ENCODE measurements at places on chromosomes 2 and 18.

GRCh38 chr2:228507870-228508269 lies 326.4 kb upstream of the SPHKAP start:
- DNase-seq, result peak; percentile 20

- DNase-seq, result no peak
These were observed 17.0 kb downstream of the CHMP1B start for GRCh38 chr18:11868230-11868629.

- no peak for DNase-seq
These were observed 138.0 kb upstream of the GPC1 start for GRCh38 chr2:240297256-240298116.

DNA sequence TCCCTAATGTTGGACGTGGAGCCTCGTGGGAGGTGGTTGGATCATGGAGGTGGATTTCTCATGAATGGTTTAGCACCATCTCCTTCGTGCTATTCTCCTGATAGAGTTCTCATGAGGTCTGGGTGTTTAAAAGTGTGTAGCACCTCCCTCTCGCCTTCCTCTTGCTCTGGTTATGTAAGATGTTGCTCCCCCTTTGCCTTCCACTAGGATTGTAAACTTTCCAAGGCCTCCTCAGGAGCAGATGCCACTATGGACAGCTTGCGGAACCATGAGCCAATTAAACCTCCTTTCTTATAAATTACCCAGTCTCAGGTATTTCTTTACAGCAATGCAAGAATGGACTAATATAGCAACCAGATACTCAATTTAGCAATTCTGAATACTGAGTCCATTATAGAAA lies 82.4 kb upstream of the PELI1 start:
- DNase-seq, result no peak

DNA sequence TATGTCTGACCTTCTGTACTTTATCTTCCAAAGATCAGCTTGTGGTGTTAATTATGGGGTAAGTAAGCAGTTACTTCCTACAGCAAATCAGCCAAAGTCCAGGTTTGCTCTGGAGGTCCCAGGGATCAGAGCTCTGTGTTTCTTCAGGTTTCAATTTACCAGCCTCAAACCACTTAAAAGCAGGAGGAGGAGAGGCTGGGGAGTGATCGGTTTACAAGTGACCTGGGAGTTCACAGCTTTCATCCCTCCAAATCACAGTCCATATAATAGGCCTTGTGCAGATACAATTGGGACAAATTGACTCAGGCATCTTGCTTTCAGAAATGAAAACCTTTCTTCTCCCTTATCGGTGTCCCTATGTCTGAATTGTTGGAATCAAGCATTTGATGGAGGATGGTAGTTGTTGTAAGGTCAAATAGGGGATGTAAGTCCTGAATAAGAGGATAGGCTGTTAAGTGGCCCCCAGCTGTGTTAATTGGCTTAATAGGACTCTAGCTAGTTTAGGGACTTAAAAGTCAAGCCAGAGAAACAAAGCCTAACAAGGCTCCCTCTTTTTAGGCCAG lies 188.0 kb upstream of the NT5C1B start:
- no peak for DNase-seq

DNA sequence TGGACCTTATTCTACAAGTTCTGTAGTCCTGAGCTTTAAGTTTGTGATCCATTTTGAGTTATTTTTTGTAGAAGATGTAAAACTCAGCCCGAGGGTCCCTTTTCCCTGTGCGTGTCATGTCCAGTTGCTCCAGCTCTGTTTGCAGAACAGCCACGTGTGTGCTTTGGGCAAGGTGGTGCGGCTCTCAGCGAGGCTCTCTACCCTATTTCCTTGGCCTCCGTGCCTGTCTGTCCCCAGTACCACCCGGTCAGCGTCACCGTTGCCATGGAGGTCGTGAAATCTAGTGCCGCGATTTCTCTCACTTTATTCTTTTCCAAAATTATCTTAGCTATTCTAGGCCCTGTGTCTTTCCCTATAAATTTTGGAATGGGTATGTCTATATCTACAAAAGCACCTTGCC lies 141.0 kb upstream of the CTDP1 start:
- no peak for DNase-seq

GRCh38 chr2:145137901-145138300 lies 618.0 kb upstream of the ZEB2 start:
- no peak for DNase-seq

- peak; percentile 0 for DNase-seq
These were observed 563.9 kb downstream of the DCC start for GRCh38 chr18:52903857-52904256.

GRCh38 chr2:7037340-7038333 lies 120.4 kb downstream of the RNF144A start:
- DNase-seq, result peak; percentile 76

- no peak for DNase-seq
These were observed 34.0 kb downstream of the IL1R2 start for GRCh38 chr2:102025583-102026267.

DNA sequence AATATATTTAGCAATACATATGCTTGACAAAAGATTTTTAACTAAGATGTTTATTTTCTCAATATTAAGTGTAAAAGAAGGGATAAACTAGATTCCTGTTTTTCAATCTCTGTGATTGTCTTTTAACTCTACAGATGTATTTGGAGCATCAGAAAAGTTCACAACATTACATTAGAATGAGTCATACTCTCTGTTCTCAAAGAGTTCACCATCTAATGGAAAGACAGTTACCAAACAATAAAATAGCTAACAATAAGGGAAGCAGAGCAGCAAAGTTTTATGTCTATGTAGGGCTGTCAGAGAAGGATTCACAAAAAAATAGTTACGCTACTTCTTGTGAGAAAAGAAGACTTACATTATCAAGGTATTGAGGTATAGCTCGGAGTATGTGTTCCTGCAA lies 109.2 kb upstream of the MAP2 start:
- DNase-seq, result no peak

DNA sequence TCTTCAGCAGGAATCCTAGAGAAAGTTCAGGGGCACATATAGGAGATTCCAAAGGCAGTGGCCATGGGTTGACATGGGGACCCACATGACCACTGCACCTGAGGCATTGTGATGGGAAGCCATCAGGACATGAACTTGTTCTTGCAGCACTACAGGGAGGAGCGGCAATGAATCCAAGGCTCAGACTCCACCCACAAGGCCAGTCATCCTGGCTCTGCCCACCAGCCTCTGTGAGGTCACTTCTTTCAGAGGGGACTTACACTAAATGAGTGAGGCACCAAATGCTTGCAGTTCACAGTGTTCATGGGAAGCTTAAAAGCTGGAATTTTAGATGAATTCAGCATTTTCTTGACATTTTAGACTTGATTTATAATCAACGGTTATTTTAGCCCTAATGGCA lies 254.2 kb downstream of the SETBP1 start:
- no peak for DNase-seq

GRCh38 chr18:40019797-40020392 lies 1935.1 kb upstream of the PIK3C3 start:
- no peak for DNase-seq

GRCh38 chr2:24771764-24772586 lies 21.2 kb downstream of the PTRHD1 start:
- no peak for DNase-seq

DNA sequence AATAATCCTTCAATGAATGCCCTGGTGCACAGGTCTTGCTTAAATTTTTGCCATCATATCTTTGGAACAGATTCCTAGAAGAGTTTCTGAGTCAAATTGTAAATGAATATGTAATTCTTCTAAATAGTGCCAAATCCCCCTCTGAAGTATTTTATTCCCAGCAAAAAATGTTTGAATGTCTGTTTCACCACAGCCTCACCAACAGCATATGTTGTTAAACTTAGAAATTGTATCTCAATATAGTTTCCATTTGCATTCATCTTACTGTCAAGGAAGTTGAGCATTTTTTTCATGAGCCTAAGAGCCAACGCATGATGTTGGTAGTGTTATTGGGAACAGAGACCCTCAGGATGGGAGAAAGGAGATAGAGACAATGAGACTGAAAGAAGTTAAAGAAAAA lies 86.8 kb upstream of the IL1R2 start:
- DNase-seq, result no peak

DNA sequence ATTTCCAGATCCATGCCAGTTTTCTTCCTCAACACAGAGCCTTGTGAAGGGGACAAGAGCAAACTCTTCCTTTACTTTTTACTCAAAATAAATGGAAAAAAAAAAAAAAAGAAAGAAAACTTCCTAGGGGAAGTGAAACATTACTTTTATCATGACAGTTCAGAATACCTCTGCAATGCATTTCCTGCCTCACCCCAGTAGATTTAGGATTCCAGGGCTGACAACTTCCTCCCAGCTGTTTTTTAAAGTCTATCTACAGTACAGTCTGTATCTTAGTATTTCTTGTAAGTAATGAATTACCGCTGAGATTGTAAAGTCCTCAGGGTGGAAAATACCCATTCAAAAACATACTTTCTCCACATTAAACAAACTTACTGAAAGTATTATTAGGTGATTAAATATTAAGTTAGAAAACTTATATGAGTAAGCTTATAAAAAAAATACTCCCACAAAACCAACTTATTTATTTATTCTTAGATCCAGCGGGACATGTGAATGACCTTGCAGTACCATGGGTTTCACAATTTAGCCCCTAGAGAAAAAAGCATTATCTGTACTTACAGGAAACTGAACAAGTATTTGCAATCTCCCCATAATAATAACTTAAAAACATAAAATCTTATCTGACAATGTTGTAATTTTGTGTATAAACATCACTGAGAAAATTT lies 117.7 kb downstream of the RBMS1 start:
- DNase-seq, result no peak

GRCh38 chr2:156057647-156058046 lies 274.9 kb downstream of the NR4A2 start:
- no peak for DNase-seq

DNA sequence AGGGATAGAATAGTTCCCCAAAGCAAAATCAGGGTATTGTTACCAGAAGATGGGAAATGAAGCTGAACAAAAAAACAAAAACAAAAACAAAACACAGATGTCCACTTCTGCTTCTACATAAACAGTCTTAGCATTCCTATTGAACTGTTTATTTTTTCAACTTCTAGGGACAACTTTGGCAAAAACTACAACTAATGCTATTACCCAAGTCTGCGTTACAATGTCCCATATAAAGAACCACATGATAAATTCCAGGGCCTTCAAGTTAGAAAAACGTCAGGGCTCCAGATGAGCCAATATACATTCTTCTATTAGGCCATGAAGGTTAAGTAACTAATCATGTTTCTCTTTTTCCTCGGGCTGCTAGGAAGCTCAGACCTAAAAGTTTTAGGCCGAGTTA lies 16.9 kb downstream of the PID1 start:
- no peak for DNase-seq

DNA sequence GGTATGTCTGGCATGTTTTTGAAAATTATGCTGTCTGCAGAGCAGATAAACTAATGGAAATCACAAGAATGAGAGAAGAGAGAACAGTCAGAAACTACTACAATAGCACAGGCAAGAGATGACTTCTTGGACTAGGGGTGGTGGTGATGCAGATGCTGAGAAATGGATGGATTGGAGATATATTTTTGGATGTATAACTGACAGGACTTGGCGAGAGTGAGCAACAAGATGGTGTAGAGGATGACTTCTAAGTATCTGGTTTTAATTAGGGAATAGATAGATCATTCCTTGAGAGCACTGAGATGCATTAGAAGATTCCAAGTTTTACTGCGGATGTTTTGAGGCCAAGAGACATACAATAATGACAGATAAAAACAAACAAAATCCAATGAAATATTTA lies 328.2 kb downstream of the PID1 start:
- no peak for DNase-seq

DNA sequence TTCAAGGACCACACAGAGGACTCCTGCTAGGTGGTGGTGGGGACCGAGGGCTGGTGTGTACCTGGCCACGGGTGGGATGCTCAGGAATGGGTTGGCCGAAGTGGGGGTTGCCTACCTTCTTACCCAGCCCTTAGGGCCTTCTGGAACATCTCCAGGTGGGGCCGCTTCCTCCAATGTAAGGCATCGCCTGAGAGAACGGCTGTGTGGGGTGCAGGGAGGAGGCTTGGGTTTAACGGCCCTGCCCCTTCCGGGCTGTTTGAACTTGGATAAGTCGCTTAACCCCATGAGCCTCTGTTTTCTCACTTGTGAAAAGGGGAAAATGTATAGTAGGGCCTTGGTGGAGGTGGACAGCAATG lies 35.0 kb downstream of the EMILIN2 start:
- no peak for DNase-seq

DNA sequence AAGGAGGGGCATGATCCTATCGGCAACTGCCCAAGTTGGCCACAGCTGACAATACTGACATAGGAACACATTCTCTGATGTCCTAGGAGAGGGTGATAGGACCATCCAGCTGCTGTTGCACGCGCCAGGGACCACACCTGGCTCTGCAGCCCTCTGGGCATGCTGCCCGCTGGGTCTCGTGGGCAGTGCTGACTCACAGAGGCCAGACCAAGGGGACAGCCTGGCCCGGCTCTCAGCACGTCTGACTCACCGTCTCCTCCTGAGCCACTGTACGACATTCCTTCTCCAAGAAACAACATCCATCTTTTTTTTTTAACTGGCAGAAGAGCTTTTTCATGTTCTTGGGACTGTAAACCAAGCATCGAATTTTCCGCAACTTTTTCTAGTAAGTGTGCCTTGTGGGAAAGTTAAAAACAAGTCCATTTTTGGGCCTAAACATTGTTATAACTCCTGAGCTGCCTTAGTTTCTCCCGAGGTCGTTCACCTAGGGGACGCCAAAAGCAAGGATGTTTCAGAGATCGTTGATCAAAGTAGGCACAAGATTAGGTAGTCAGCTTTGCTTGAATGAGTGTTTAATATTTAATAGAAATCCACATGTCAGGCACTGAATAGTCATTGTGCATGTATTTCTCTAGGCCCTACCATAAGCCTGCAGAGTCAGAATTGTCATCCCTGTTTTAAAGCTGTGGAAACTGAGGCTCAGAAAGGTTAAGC lies 100.3 kb downstream of the TTC32 start:
- peak; percentile 99 for DNase-seq

GRCh38 chr2:219356834-219357233 lies 24.3 kb upstream of the RESP18 start:
- DNase-seq, result no peak

- no peak for DNase-seq
These were observed 85.8 kb downstream of the PLEKHM3 start for GRCh38 chr2:207939342-207940108.

- DNase-seq, result peak; percentile 12
These were observed 76.3 kb downstream of the DDX1 start for GRCh38 chr2:15667809-15668556.

DNA sequence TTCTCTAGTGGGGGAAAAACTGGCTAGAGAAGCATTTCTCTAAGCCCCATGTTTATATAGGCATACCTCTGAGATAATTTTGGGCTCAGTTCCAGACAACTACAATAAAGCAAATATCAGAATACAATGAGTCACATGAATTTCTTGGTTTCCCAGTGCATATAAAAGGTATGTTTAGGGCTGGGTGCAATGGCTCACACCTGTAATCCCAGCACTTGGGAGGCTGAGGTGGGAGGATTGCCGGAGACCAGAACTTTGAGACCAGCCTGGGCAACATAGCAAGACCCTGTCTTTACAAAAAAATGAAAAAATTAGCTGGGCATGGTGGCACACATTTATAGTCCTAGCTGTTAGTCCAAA lies 22.2 kb downstream of the TSN start:
- peak; percentile 8 for DNase-seq

Measured in foreskin fibroblast (primary cell).